HTR-8/SVneo (cell line): ENCODE measurements at places on chromosomes 2 and 18.

- no peak for DNase-seq
These were observed 102.2 kb downstream of the VIT start for GRCh38 chr2:36798724-36799123.

DNA sequence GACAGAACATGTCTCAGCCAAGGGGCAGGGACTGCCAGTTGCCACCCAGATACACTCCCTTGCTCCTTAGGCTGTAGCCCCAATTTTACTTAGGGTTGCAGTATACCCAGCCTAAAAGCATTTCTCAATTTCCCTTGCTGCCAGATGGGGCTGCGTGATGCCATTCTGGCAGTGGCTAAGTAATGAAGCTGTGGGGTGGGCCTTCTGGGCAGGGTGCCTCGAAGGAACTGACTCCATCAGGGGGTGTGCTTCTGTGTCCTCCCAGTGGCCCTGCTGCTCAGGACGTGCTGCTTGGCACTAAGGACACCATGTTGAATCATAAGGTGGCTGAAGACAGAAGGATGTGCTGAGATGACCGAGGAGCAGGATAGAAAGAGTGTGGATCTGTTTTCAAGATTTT is 74.2 kb downstream of the VWA3B start:
- no peak for DNase-seq

DNA sequence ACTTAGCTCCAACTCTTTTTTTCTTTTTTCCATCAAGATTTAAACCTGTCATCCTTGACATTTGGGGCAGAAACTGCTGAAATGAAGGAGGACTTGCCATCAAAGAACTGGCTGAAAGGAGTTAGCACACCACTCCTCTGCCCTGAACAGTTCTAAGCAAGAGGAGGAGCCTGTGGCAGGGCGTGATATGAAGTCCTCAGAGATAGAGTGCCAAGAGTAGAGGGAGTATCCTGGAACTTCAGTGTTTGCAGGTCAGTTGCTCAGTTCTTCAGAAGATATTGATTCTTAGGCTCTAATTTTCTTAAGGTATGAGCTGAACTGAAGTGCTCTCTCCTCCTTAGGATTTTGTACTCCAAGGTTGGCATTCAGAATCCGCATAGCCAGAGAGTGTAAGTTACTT is 15.2 kb downstream of the NABP1 start:
- DNase-seq, result no peak

DNA sequence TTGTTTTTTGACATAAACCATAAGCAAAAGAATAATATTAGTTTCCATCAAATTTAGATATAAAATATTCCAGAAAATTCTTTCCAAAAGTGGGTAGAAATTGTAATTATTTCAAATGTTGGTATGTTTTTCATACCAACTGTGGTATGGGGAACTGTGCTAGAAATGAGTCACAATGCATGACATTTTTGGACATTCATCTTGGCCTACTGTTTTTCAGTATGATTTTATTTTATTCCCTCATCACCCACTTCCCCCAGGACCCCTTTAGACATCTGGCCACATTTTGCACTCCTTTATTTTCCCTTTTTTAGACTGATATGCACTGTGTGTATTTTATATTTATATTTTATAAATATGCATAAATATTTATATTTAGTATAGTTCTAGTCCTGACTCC is 97.1 kb downstream of the DPP4 start:
- DNase-seq, result no peak

DNA sequence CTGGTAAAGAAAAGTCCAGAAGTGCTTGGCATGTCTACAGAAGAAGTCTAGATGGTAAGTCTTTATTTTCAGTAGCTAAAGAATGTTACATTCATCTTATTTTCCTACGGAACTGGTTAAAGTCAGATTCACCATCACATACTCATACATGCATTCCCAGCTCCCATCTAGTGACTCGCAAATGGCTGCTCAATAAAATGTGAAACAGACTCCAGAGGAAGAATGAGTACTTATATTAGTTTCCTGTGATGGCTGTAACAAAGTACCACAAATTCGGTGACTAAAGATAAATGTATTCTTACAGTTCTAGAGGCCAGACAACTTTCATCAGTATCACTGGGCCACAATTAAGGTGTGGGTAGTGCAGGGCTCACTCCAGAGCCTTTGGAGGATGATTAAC is 797.2 kb downstream of the SATB2 start:
- DNase-seq, result no peak

DNA sequence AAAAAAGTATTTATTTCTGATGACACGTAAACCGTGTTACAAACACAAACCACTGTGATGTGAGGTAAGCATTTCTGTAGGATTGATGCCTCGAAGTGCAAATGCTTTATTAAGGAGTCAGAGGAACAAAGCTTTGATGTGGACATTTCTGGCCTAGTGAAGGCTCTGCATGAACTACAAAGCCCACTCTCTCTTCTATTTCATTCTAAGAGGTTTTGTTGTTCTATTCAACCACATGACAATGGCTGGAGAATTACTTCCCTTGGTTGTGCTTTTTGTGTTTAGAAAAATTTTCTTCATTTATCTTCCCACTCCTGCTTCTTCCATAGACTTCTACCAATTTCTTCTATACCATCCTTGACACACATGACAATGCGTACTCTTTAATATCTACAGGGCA is 125.7 kb upstream of the CCDC195 start:
- DNase-seq, result no peak

DNA sequence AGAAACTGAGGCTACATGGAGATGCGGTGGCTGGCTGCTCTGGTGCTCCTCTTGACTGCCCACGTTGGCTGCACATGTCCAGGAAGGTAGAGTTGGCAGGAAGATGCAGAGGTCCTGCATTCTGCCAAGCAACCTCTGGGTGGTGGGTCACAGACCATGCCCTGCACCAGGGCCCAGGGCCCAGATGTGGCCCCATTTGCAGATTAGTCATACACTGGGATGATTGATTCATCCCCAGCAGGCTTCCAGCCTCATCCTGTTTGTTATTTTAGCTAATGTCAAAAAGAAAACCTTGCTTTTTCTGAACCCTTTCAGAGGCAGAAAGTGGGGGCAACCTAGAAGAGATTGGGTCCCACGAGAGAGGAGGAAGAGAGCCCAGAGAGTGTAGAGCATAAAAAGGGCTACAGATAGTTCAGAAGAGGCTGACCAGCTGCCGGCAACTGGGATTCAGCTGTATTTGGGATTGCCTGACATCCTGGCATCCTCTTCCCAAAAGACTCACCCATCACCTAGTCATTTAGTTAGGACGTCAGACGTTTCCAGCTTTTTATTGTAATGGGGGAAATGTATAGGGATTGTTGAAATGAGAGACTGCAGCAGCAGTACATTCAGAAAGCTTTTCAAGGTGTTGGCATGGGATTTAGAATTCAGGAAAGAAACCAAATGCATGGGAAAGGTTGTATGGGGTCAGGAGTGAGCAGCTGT is 101.9 kb downstream of the CTIF start:
- DNase-seq, result no peak

- peak; percentile 51 for DNase-seq
These were observed 215.4 kb downstream of the AGAP1 start for GRCh38 chr2:235709124-235709813.

- DNase-seq, result no peak
These were observed 164.3 kb downstream of the ZNF521 start for GRCh38 chr18:25187521-25188192.

- no peak for DNase-seq
These were observed 166.9 kb downstream of the GLI2 start for GRCh38 chr2:120902592-120902991.

GRCh38 chr2:45892425-45892745 is 240.9 kb downstream of the PRKCE start:
- no peak for DNase-seq

- no peak for DNase-seq
These were observed 22.1 kb upstream of the IGFBP5 start for GRCh38 chr2:216717491-216717901.

GRCh38 chr2:239093542-239093941 is 245.7 kb downstream of the TWIST2 start:
- no peak for DNase-seq

DNA sequence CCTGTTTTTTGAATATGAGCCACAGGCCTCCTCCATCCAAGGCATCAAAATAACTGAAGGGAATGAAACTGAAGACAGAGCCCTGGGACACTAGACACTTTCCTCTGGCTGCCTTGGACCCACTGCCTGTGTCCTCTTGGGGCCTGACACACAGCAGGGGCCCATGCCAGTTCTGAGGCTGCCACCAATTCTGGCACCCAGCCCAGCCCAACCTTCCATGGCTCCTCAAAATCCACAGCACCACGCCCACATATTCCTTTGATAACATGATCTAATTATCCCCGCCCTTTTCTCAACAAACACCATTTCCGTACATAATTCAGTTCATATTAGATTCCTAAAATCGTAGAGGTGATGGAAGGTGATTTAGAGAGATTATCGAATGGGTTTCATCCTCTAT is 64.2 kb downstream of the EMX1 start:
- no peak for DNase-seq

DNA sequence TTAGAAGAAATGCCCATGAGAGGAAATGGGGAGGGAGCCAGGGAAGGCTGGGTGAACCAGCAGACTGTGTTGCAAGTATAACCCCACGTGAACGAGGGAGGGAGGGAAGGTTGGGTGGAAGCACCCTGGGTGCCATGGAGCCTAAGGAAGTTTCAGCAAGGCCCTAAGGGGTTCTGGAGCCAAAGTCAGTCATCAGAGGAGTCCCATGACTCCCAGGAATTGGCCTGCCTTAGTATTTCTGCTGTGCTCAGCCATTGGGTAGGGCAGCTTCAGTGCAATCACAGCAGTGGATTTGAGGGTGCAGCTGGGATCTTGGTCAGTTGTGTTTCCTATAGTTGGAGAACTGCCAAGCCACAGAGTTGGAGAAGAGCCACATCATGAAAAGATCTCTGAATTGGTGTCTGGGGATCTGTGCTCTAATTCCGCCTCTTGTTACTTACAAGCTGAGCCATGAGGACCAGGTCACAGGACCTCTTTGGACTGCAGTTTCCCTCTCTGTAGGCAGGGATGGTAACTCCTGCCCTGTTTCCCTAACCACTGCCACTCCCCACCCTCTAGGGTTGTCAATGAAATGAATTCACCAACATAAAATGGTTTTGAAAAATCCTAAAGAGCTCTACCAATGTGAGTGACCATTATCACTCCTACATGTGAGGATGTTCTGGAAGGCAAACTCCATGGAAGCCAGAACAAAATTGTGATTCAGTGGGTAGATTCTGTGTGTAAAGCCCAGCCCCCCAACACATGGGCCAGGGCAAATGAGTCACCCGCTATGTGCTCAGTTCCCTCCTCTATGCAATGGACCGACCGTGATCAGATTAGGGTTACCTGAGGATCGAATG is 108.9 kb downstream of the CLIP4 start:
- peak; percentile 41 for DNase-seq

GRCh38 chr2:156398176-156398575 is 38.0 kb upstream of the GPD2 start:
- no peak for DNase-seq
